NCI-H526 (cell line): ENCODE measurements at places on chromosomes 5 and 9.

DNA sequence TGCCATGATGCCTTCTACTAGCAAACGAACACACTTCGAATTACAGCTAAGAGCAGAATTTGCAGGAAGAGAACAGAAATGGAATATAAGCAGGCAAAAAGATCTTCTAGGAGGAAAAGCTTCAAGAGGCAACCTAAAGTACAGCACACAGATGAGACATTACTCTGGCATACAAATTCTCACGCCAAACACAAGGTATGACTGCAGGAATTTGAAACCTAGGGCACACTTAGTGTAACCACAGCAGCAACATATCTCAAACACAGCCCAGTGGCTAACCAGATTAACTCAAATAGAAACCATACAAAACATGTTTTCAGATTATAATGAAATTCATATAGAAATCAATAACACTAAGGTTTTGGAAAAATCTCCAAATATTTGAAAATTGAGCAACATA lies 481.0 kb upstream of the RGMB start:
- no peak for DNase-seq

GRCh38 chr5:71658916-71659662 lies 60.0 kb upstream of the CARTPT start:
- DNase-seq, result no peak

DNA sequence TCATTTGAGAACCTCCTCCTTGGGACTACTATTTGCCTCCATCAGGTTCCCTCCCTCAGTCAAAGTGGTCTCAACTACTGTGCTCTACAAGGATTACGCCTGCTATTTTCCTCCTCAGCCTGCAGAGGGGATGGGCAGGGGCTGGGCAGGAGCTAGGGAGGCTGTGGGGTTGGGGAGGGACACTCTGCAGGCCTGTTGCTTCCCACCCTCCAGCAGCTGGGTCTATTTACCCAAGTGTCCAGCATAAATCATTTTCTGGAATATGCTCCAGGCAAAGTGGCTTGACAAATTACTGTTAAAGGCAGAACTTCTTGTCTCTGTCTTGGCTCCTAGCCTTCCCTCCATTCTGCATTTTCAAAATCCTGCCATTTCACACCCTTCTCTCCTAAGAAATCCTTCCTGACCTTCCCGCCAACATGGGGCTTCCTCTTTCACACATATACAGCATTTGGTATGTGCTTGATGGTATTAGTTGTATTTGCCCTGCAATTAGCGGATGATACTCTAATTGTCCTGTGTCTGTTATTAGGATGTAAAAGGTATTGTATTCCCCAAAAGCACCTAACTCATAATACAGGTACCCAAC lies 106.7 kb downstream of the EFNA5 start:
- DNase-seq, result no peak

DNA sequence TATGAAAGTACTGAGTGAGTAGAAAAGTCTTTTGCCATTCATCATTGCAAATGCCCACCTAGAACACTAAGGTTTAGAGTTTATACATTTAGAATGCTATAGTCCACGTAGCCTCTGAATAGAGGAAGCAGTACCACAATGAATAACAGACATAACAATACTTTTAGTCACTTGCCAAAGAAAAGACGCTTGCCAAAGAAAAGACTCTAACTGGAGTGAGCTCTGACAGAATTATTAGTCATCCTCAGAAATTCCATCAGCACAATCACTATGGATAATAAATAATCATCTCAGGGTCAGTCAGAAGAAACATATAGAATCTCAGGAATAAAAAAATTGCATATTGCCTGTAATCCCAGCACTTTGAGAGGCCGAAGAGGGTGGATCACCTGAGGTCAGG lies 168.5 kb upstream of the TARS1 start:
- DNase-seq, result no peak

- DNase-seq, result no peak
Measured at GRCh38 chr5:137501846-137502406, 2.8 kb upstream of the SPOCK1 start.

GRCh38 chr9:6188906-6189305 lies 26.7 kb upstream of the IL33 start:
- no peak for DNase-seq

DNA sequence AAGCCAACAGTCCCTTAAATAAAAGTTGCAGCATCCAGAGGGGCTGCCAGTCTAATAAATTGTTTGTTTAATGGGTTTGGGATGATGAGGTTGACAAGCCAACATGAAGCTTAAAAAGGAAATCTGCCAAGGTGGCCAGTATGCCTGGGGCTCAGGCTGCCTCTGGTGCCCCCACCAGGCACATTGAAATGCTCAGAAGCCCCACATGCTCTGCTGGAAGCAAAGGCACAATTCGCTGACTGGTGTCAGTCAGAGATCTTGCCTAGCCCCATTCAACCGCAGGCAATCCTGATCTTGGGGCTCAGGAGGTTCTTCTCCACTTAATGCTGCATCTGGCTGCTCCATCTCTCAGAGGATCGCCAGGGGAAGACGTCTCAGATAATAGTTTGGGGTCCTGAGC lies 44.2 kb upstream of the TCERG1 start:
- DNase-seq, result no peak

GRCh38 chr9:79257790-79258351 lies 313.9 kb upstream of the TLE4 start:
- no peak for DNase-seq

- no peak for DNase-seq
Measured at GRCh38 chr5:123814801-123815470, 303.0 kb downstream of the CSNK1G3 start.

- DNase-seq, result peak; percentile 73
Measured at GRCh38 chr9:128689293-128689774, 312 bp downstream of the SET start.

GRCh38 chr5:149887622-149888183 lies 56.9 kb downstream of the PDE6A start:
- DNase-seq, result no peak

GRCh38 chr9:35605351-35606137 lies 482 bp downstream of the TESK1 start:
- no peak for DNase-seq

- no peak for DNase-seq
Measured at GRCh38 chr5:125249400-125249799, 503.0 kb upstream of the ZNF608 start.

- DNase-seq, result no peak
Measured at GRCh38 chr5:154482528-154483449, 4.8 kb upstream of the HAND1 start.

DNA sequence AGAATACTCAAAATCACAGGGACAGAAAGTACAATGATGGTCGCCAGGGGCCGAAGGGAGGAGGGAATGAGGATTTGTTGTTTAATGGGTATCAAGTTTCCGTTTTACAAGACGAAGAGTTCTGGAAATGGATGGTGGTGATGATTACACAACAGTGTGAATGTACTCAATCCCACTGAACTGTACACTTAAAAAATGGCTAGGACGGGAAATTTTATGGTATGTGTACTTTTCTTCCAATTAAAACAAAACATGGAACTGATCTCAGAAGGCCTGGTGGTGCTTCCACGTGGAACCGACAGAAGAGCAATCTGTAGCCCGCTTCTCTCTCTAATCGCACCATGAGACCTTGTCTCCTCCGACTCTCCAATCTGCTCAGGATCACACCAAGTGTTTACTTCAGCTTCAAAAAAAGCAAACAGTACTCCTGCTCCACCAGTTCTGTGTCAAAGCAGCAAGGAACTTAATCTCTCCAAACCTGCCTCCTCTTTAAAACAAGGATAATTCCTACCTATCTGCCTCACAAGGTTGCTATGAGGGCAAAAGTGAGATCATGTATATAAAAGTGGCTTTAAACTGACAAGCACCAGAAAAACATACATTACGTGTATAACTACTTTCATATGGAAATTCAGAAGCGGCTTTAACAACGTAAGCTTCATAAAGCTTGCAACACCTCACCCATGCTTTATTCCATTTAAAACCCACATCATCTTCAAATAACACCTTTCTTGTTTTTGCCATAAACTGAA lies 2.1 kb downstream of the ECPAS start:
- no peak for DNase-seq

- peak; percentile 74 for DNase-seq
Measured at GRCh38 chr9:114811301-114811700, 5.5 kb upstream of the TNFSF15 start.

DNA sequence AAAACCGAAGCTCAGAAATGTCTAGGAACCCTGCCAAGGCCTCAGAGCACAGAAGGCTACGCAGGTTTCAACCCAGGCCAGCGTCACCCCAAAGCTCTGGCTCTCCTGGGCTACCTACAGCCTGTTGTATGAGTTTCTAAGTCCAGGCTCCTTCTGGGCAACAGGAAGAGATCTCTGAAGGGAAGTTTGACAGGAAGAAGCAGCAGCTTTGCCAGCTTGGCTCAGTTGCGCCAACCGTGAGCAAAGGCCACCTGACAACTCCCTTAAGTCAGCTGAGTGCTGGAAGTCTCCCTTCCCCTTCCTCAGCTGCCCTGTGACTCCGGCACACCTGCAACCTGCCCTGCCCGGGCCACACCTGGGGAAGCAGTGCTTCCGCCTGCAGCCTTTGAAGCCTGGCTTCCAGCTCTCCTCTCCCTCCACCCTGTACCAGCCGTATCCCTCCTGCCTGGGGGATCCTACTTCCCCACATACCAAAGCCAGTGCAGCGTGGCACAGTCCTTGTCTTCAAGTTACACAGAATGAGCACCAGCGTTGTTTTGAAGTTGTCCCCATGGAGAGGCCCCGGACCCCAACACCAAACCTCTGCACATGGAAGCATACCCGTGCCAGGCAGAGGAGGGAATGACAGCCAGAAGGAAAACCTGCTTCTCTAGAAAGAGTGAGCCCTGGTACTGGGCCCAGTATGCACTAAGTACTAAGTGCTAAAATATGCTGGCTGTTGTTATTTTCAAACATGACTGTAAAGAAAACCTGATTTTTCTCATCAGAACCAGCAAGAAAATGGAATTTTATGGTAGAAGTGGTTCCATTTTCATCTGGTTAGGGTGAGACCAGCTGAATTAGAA lies 36.5 kb downstream of the SHB start:
- DNase-seq, result no peak

DNA sequence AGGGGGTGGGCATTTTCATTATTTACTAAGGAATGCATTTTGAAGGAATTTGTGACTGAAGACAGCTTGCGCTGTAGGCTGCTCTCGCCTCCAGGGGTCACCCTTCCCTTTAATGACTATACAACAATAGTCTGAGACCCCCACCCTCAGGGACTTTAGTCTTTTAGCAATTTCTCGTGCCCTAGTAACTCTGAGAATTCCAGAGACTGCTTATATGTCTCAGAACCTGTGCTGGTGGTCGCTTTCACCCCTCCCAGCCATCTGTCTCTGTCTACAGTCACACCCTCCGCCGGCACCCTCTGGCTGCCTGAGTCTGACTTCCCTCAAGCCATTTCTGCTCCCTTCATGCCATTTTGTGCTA lies 671.4 kb downstream of the NR2F1-AS1 start:
- DNase-seq, result no peak

DNA sequence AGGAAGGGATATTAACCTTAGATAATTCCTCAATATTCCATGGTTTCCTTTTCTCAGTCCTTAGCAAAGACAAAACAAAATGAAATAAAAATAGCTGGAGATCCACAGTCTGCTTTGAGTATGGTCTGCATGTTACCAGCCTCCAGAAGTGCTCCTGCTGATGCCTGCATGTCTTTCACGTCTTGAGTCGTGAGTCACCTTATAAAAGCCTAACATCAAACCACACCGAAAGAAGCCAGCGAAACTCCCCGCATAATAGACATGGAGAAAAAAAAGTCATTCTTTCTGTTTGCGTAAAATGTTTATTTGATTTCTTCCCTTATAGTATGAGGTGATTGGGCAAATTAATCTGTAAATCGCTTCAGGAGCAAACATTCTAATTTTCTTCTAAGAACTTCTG lies 380.5 kb downstream of the SLCO4C1 start:
- DNase-seq, result no peak

GRCh38 chr5:17305017-17305416 lies 87.6 kb downstream of the BASP1 start:
- peak; percentile 43 for DNase-seq

DNA sequence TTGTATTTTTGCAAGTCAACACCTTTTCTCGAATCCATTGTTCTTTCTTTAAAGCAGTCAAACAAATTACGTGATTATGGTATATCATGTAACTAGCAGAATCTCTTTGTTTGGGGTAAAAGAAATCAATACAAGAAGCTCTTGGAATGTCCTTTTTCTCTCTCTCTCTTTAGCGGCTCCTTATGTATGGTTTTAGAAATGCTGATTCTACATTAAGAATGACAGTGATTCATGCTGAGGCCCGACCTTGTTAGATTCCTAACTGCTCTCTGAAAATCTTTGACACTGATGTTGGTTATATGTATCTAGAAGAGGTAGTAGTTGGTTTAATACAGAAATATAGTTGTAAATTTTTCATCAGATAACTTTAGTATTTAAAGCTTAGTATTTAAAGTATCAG lies 76.4 kb downstream of the SNX24 start:
- DNase-seq, result no peak

- DNase-seq, result no peak
Measured at GRCh38 chr9:96585426-96585825, 34.2 kb downstream of the CDC14B start.

DNA sequence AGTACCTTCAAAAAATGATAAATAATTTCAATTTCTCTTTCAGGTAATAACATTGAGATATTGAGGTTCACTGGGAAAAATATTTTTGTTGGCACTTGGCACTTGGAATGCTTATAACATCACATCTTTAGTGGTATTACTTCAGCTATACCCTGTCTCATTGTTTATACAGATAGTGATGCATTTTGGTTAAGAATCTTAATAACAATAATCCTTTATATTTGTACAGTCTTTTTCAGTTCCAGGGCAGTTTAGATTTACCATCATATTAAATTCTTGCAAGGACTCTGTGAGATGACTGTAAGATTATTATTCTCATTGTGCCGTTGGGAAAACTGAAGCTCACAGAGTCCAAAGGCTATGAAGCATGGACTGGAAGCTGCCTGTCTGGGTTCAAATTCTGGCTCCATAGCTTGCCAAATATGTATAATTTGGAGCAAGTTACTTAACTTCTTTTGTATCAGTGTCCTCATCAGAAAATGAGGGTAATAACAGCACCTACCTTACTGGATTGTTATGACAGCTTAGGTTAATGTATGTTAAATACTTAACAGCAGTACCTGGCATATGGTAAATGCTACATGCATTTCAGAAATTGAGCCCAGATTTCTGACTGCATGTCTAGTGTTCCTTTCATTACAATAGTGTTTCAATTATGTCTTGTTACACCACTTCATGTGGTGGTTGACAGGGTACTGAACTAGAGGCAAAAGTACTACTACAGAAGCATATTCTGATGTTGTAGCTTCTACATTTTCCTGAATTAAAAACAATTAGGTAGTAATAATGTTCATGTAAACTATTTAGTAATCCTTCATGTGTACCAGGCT lies 272.2 kb downstream of the PLK2 start:
- DNase-seq, result no peak
